Hematopoietic multipotent progenitor cell (in vitro differentiated cells): ENCODE measurements at places on chromosomes 3 and 15.

GRCh38 chr15:74956648-74957475, at the start of gene RPP25:
TSS of gene RPP25 (minus strand) at chr15:74956772. CDS start at chr15:74956583, 189 bp downstream.
- DNase-seq, result no peak

DNA sequence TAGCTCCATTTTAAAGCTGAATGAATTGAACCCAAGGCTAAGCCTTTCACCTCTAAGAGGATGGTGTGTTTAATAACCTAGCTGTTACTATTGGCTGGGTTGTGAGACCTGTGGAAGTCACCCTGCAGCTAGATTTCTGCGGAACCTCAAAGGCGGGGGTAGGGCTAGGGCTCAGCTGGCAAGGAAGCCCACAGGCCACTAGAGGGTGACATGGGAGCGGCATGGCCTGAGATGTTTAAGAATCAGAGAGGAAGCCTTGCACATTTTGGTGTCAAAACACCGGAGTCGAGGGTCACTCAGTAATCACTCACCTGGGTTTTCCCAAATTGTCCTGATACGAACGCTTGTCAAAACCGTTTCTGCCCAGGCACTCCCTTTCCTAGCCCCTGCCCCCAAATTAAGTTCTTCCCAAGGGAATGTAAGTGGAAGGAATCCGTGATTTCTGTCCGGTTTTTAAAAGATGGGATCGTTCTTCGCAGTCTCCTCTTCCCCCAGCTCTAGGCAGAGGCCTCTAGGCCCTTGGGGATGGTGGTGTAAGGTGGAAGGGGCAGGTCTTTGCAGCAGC, 3.8 kb upstream of the ACAD9 start:
- DNase-seq, result peak; percentile 84

- DNase-seq, result no peak
Measured at GRCh38 chr3:182925330-182925943, 54.9 kb downstream of the DCUN1D1 start.

DNA sequence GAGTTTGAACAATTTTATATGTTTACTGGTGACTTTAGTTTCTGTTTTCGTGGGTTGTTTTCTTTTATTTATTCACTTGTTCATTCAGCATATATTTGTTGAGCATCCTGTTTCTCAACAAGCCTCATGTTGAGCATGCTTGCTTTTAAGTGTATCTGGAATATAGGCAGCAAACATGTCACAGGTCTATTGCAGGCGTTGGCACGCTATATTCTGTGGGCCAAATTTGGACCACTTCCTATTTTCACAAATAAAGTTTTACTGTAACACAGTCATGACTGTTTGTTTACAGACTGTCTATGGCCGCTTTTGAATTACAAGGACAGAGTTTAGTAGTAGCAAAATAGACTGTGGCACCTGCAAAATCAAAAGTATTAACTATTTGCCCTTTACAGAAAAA, 89.6 kb downstream of the THRB start:
- DNase-seq, result no peak

DNA sequence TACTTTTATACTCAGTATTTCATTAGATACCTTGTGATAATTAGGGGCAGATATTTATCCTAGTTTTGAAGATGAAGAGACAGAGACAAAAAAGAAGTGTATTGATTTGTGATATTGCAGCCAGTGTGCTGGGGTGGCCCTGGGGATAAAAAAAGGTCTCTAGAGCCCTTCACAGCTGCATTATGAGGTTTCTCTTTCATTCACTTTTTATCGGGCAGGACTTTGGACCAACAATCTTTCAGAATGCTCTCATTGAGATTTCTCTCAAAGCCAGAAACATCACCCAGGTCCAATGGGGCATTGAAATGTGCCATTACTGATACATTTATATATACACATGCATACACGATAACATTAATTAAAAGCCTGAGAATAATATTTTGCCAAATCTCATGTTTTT, 20.5 kb upstream of the SELENOT start:
- DNase-seq, result no peak

- DNase-seq, result no peak
Measured at GRCh38 chr3:149005416-149005815, 14.1 kb downstream of the GYG1 start.

GRCh38 chr3:195155570-195156241, 115.3 kb downstream of the XXYLT1 start:
- DNase-seq, result no peak

DNA sequence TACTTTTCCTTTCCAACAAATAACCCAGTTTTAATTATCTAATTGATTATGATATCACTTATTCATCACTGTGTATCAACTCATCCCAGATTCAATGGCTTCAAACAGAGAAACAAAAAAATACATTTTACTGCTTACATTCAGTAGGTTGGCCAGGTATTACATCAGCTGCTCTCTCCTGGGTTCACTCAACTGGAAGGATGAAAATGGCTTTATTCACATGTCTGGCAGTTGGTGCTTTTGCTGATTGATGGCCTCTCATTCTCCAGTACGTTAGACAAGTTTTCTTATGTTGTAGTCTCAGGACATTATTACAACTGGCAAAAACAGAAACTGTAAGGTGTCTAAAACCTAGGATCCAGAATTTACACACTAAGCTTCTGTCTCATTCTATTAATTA, 811.0 kb upstream of the ALCAM start:
- DNase-seq, result no peak

DNA sequence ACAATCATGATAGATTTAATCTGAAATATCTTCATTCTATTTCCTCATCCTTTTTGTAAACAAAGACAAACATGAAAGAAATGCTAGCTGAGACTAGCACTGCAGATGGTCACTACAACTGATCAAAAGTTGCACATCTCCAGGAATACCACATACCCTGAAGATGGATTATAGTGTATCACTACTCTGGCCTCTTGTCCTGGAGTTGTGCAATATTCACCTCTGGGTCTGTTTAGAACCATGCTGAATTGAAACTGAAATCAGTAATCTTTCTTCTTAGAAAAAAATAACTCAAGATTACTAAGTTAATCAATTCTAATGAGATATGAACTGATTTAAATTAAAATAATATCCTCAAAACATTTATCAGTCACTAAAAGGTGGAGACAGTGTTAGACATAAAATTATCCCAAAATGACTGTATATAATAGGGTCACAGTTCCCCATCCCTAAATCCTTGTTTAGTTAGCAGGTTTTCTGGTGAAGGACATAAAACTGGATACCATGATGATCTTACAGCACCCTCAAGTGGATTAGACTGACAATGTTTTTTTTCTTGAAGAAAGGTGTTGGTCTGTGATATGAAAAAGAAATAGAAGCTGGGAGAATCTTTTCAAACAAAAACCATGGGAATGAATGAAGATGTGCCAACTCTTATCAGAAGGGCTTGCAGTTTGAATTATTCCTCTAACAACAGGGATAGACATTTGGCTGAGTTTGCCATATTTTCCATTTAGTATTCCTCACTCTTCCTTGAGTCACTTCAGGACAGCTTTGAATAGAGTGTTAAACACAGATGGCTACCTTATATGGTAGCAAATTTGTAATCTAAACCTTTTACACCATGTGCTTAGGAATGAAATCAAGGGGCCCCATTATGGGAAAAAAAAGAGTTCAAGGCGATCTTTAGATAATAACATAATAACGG, 7.1 kb upstream of the TTC14 start:
- no peak for DNase-seq

- DNase-seq, result no peak
Measured at GRCh38 chr15:51726302-51727073, 11.0 kb downstream of the LYSMD2 start.

- DNase-seq, result no peak
Measured at GRCh38 chr3:20589275-20589674, 403.3 kb upstream of the SGO1 start.
